T follicular helper cell (primary cell): ENCODE measurements at places on chromosomes 1 and 21.

GRCh38 chr1:44945967-44946366 lies 40.4 kb downstream of the EIF2B3 start:
- no peak for DNase-seq

DNA sequence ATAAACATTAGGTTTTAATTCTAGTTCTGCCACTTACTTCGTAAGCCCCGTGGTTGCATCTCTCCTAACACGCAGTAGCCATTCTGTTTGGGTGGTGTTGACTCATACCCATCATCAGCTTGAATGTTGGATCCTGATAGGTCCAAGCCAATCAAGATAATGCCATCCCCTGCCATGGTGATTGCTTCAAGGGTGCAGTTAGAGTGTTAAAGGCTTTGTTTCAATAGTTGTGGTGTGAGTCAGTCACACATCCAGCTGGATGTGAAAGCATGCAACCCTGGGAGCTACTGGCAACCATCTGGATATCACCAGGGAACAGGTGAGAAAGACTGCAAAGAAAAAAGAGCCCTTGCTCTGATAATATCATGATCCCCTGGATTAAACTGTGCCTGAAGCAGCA lies 69.1 kb downstream of the OMA1 start:
- DNase-seq: no peak

GRCh38 chr1:234687011-234687410 lies 77.0 kb upstream of the IRF2BP2 start:
- DNase-seq: no peak

GRCh38 chr1:106233511-106233910 lies 823.0 kb upstream of the PRMT6 start:
- no peak for DNase-seq

DNA sequence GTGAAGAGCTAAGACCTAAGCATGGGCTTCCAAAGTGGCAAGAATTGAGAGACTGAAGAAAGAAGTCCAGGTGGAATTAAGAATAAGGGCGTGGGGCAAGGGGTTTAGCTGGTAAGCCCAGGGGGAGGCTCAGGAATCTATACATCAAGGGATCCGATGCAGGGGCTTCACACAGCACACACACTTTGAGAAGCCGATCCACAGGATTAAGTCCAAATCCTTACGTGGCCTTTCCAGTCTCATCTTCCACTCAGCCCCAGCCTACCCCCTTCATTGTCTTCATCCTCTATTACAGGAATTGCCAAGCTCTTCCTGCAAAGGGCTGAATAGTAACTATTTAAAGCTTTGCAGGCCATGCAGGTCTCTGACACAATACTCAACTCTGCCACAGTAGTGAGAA lies 101.3 kb downstream of the TGFBR3 start:
- DNase-seq: no peak

GRCh38 chr1:3516911-3517675 lies 62.6 kb downstream of the ARHGEF16 start:
- no peak for DNase-seq

GRCh38 chr1:223820515-223820858 lies 25.3 kb downstream of the TP53BP2 start:
- no peak for DNase-seq

DNA sequence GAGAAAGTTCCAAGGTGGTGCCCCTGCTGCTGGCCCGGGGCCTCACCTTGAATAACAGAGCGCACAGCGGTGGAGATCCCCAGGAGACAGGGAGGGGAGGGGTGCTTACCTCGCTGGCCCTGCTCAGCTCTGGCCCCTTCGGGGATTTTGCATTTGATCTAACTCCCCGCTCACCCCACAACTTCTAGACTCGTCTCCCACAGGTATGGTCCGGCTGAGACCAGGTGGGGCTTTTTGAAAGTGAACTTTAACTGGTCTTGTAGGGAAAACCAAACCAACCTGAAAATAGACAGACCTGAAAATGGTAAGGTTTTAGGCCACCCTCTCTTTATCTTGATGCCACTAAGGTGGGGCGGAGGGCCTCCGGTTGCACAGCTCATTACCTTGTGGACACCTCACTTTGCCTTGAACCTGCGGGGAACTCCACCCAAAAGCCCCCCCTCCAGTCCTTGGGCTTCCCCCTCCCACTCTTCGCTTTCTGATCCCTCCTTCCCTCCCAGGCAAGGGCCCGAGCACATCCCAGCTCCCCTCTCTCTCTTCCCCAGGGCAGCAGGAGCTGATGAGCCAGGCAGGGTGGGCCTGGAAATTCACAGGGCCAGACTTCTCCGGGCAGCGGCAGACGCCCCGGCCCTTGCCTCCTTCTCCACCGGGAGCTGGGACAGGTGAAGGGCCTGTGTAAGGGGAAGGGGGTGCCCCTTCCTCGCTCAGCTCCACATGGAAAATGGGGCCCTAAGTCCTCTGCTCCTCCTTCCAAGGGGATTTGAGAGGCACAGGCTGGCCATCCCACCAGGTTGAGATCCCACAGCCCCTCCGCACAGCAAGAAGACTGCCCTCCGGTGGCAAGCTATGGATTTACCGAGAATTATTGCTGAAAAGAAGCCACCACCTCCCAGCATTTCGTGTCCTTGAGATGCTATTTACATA lies 16.1 kb downstream of the TNFRSF8 start:
- DNase-seq: peak; percentile 6

- DNase-seq: no peak
Measured at GRCh38 chr1:179095377-179095776, 13.5 kb downstream of the TOR3A start.

- DNase-seq: no peak
Measured at GRCh38 chr1:167412920-167413319, 105.4 kb downstream of the CD247 start.

GRCh38 chr1:42163114-42163513 lies 1.4 kb downstream of the GUCA2A start:
- no peak for DNase-seq

- no peak for DNase-seq
Measured at GRCh38 chr1:29117381-29117780, 6.3 kb downstream of the TMEM200B start.

GRCh38 chr21:44711327-44712202 lies at the start of gene TSPEAR:
TSS of gene TSPEAR (minus strand) at chr21:44711572. CDS start at chr21:44711514, 58 bp downstream.
- no peak for DNase-seq

GRCh38 chr1:16458831-16459230 lies 18.3 kb downstream of the NECAP2 start:
- DNase-seq: no peak

GRCh38 chr1:61142043-61142440 lies 59.7 kb downstream of the NFIA start:
- no peak for DNase-seq

DNA sequence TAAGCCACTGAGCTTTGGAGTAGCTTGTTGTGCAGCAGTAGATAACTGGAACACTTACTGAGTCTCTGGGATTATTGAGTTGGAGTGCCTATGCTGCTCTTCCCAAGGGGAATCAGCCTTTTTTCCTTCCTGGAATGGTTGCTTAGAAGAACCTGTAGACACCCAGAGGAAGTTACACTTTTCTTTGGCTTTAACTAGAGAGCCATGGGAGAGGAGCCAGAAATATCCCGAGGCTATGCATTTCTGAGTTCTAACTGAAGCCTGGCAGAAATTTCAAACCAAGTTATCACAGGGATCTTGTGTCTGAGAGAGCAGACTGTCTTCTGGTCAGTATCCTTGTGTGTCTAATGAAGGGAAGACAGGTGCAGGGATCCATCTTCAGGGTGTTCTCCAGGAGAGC lies 28.3 kb downstream of the LAMC1 start:
- DNase-seq: no peak

DNA sequence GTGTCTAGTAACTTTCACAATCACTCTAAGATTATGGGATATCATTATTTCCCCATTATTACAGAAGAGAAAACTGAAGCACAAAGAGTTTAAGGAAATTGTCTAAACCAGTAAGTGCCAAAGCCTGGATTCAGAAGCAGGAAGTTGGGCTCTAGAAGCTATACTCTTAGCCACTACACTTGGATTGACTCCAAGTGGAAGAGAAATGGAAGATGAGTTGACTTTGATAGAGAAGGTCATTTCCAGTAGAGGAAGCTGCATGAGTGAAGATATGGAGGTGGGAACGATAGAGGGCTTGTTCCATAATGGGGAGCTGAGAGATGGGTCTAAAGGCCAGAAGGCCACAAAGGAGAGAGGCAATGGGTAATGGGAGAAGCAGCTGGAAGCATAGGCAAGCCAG lies 11.7 kb upstream of the TDRD10 start:
- no peak for DNase-seq

- no peak for DNase-seq
Measured at GRCh38 chr1:82390627-82391026, 589.9 kb downstream of the ADGRL2 start.

- DNase-seq: no peak
Measured at GRCh38 chr1:55987491-55988249, 591.7 kb downstream of the PLPP3 start.

DNA sequence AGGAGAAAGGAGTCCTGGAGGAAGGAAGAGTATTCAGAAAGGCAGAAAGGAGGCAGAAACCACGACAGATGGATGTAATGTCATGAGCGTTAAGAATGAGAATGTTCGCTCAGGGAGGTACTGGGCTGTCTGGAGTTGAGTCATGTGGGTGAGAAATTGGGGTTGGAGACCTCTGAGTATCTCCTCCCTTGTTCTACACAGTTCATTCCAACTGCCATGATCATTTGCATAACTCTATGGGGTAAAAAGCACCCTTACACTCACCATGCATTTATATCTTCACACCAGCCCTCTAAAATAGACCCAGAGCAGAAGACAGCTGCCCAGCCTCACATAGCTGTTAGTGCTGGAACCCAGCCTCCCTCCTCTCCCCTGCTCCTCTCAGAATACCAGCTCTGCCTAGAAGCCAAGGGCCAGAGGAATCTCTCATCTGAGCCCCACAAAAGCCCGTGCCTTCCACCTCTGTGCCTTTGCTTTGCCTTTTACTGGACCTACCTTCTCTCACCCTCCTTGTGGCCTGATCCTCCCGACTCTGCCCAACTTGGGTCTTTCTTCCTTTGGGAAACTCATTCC lies 85.2 kb downstream of the BEND5 start:
- no peak for DNase-seq

- DNase-seq: no peak
Measured at GRCh38 chr1:245000872-245001188, 136.5 kb upstream of the HNRNPU start.

- no peak for DNase-seq
Measured at GRCh38 chr21:31254131-31254530, 89.9 kb downstream of the TIAM1 start.

DNA sequence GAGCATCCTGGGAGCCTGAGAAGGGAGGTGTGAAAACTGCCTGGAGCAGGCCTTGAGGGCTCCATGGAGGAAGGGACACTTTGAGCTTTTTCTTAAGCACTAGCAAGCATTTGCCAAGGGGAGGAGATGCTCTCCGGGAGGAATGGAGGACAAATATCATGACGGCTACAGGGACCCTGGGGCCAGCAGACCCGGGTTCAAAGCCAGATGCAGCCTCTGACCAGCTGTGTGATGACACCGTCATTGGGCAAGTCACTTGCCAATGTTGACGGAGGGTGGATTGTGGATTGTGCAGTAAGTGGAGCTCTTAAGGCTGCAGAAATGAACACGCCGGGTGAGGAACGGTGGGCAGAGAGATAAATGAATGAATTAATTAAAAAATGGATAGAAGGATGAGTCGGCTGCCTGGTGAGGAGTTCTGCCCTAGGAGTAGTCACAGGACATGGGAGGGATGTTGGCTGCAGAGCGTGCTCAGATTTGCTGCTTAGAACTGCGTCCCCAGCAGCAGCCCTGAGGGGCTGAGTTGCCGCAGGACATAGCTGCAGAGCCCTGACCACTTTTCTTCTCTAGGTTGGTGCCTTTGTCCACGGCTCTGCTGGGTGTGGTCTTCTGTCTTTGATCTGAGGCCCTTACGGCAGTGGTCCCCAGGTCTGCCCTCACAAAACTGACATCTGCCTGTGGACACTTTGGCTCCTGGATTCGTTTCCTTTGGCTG lies 507.6 kb downstream of the NPHP4 start:
- no peak for DNase-seq

GRCh38 chr1:21553116-21553926 lies 44.1 kb downstream of the ALPL start:
- no peak for DNase-seq

GRCh38 chr1:201740670-201741111 lies 88.3 kb upstream of the IPO9 start:
- DNase-seq: no peak

DNA sequence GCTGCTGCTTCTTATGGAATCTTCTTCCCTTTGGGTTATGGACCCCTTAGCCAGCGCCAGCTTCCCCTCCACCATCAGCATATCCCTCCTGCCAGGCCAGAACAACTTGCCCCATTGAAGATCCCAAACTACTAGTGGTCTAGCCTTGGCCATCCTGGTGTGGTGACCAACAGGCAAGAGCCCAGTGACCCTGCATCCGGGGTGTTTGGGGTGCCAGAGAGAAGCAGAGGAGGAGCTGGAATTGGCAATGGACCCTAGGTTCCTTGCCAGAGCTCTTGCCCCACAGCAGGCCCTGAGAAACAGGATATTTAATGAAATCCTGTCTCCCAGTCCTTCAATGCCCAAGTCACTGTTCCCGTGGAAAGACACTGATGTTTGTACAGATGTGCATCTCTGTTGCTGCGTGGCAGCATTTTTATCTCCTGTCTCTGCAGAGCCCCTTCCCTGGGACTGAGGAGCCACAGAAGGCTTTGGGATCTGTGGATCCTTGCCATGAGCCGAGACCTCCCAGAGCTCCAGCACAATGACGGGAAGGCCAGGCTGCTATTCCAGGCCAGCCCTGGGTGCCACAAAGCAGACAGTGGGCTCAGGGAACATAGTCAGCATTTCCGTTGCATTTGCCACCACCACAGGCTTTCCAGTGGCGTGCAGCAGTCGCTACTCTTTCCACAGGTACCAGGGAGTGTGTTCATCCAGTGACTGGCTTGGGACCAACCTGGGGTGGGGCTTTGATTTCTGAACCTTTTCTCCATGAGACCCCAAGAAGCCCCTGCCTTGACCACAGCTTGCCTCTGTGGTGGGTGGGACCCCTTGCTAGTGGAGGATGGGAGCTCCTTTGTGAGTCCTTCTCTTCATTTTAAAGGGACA lies 21.6 kb downstream of the NAV1 start:
- no peak for DNase-seq

- no peak for DNase-seq
Measured at GRCh38 chr1:7333620-7334019, 437.5 kb upstream of the VAMP3 start.

DNA sequence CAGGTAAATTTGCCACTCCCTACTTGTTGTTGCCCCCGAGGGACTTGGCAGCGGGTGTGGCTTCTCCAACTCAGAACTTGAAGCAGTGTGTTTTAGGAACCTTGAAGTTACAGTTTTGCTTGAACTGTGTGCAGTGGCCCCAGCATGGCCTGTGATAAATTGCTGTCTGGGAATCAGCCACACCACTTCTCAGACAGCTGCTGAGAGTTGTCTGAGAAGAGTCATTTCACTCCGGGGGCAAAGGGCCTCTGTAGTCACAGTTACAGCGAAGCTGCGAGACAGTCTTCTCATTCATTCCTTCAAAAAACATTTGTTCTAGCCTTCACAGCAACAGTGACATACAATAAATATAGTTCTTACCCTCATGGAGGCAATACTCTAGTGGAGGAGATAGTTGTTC lies 70.3 kb downstream of the PROX1 start:
- no peak for DNase-seq

GRCh38 chr1:223837687-223838086 lies 8.1 kb downstream of the TP53BP2 start:
- DNase-seq: no peak

GRCh38 chr1:78155121-78155520 lies 109.4 kb downstream of the GIPC2 start:
- DNase-seq: no peak

- DNase-seq: no peak
Measured at GRCh38 chr1:107896936-107897335, 68.0 kb downstream of the VAV3 start.

GRCh38 chr1:8603220-8603616 lies 214.2 kb downstream of the RERE start:
- no peak for DNase-seq
